ENCODE measurements at places on chromosomes 5 and 9.

- DNase-seq: no peak
Measured at GRCh38 chr9:127386249-127386648, 10.7 kb upstream of the SLC2A8 start.

DNA sequence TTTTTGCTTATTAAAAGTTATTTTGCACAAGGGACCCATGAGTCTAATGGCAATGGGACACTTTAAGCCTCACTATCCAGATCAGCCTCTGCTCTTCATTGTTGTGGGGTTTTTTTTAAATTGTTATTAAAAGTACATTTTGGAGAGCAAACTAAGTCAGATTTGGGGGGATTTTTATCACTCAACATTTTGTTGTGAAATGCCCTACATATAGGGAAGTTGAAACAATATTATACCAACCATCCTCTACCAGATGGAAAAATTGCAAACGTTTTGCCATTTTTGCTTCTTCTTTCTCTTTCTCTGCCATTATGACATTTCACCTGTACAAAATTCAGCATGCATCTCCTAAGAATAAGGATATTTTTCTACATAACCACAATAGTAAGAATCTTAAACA lies 75.3 kb downstream of the SLC1A3 start:
- no peak for DNase-seq

- DNase-seq: no peak
Measured at GRCh38 chr5:21701317-21701716, 1151.8 kb downstream of the CDH12 start.

DNA sequence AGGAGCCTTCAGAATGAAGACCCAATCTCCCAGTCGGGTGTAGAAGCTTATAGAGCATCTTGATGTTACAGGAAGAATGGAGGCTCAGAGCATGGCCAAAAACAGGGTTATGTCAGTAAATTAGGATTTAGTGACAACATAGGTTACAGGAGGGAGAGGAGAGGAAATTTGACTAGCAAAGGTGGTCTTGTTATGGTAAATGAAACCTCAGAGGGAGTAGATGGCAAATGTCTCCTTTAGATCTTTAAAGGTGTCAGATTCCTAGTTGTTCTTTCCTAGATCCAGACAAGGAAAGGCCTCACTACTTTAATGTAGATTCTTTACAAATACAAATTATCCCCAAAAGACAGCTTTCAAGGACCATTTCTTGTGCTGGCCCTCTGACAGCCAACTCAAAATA lies 465.0 kb downstream of the DMRTA1 start:
- no peak for DNase-seq

DNA sequence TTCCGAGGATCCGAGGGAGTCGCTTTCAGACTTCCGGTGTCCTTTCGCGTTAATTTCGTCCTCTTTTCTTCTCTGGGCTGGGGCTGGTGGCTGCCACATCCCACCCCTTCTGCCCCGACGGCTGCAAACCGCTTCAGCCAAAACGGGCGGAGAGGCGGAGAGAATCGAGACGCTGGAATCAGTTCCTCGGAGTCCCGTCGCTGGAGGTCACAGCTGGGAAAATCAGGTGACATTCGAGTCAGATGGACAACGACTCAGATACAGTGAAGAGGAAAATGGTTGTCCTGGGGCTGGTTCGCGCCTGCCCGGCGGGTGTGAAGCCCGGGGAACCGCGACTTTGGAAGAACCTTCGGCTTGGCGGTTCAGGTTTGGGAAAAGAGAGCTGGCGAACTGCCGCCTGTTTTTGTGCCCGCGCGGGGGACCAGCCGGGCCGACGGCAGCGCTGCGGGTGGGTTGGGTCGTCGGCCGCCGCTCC lies 8.9 kb upstream of the NKX2-5 start:
- DNase-seq: no peak

DNA sequence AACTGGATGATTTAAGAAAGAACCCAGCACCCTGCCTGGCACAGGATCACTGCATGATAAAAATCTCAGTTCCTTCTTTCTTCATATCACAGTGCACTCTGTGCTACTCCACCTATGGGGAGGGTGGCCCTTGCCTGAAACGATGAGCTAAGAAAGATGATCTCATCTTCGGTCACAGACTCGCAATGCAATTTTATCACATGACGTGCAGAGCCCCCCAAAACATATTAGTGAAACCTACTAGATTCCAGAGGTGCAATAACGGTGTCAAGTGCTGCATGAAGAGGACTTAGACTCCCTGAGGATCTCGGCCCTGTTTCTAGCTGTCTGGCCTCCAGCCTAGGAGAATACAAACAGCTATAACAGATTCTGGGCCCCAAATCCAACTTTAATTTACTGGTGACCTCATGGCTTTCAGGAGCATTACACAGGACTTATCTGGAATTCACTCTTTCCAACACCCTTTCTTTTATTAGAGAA lies 104.0 kb downstream of the EBF1 start:
- no peak for DNase-seq

- no peak for DNase-seq
Measured at GRCh38 chr9:95980262-95981125, 105.0 kb downstream of the ERCC6L2 start.

DNA sequence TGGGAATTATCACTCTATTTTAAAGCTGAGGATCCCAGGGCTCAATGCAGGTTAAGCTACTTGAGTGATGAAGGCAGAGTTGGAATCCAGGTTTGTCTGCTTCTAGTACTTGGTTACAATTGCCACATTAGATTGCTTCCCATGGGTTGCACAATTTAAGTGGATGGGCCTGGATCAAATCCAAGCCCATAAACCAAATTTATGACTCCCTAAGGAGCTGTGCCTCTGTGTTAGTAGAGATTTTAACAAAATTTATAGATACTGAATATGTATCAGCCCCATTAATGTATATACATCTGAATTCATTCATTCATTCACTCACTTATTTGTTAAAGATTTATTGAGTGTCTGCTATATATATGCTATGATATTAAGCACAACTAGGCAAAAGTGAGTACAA lies 332.3 kb upstream of the KLF9 start:
- no peak for DNase-seq

DNA sequence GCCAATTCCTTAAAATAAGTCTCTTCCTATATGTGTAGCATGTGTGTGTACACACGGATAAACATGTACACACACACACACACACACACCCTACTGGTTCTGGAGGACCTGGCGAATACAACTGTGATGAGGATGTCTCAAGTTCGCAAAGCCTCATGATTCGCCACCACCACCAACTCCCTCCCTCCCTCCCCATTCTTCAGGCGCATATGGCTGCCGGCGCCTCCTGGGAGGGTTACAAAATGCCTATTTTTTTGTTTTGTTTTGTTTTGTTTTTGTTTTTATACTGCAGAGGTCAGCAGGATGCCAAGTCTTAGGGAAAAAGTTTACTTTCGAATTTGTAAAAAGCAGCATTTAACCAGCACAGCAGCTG lies 88.0 kb downstream of the DAP start:
- no peak for DNase-seq

DNA sequence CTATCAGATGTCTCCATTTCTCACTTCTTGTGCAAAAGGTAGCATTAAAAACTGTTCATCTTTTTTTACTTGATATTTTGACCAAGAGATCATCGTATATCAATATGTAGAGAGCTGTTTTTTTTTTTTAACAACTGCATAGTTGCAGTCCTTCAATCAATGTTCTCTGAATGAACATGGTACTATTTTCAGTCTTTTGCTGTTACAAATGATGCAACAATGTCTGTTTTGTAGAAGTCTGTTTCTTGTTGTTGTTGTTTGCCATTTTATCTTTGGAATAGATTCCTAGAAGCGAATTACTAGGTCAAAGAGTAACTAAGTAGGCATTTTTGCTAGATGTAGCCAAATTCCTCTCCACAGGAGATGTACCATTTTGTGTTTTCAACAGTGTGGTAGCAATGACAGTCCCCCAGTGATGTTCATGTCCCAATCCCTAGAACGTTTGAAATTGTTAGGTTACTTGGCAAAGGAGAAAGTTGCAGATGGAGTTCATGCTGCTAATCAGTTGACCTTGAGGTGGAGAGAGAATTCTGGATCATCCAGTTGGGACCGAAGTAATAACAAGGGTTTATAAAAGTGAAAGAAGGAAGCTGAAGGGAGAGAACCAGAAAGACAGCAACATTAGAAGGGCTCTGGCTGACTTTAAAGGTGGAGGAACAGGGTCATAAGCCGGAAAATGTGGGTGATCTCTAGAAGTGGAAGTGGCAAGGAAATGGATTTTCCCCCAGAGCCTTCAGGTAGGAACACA lies 6.3 kb downstream of the MTREX start:
- no peak for DNase-seq

- no peak for DNase-seq
Measured at GRCh38 chr9:126295936-126296600, 30.6 kb upstream of the MVB12B start.

- DNase-seq: no peak
Measured at GRCh38 chr5:2130361-2130760, 247.6 kb upstream of the IRX4 start.

DNA sequence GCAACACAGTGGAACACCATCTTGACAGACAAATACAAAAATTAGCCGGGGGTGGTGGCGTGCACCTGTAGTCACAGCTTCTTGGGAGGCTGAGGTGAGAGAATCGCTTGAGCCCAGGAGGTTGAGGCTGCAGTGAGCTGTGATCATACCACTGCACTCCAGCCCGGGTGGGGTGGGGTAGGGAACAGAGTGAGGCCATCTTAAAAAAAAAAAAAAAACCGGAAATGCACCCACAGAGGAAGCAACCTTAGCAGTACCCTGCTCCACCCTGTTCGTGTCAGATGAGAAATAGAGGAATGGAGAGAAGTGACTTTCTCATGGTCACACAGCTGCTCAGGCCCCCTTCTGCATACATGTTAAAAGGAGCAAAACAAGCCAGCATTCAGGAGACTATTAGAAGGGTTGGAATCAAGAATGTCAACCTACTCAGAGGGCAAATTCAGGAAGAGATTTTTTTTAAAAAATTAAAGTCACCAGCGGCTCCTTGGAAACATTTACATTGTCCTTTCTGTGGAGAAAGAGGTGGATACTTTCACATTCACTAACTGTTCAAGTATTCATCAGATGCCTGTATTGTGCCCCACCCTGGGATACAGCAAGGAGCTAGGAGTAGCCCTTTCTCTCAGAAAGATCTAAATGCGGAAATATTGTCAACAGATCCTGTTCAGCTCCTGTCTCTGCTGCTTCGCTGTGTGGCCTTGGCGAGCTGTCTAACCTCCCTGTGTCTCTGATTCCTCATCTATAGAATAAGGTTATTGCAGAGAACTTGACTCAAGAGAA lies 41.0 kb downstream of the CYFIP2 start:
- no peak for DNase-seq

DNA sequence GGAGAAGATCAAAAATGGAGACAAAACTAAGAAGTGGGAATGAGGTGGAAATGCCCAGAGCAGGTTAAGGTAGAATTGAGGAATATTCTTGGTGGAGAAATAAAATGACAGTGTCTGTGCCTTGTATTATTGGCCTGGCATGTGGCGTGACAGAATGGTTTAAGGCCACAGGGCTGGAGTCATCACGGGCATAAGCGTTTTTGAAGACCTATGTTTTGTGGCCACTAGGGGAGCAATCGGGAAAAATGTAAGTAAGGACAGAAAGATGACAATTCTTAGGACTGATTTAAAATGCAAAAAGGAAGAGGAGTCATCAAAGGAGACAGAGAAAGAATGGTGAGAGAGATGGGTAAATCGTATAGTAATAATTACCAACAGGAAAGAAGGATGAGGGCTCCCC lies 72.2 kb upstream of the EPB41L4A start:
- DNase-seq: no peak

- DNase-seq: no peak
Measured at GRCh38 chr5:77558266-77558665, 66.2 kb upstream of the WDR41 start.

- no peak for DNase-seq
Measured at GRCh38 chr5:119928974-119929373, 299.6 kb downstream of the FAM170A start.

Measured in stimulated activated CD8-positive, alpha-beta memory T cell treated with anti-CD3 and anti-CD28 coated beads, Interleukin-7, amount 100 ng/mL, for 4 hours (primary cell).